ENCODE measurements at places on chromosomes 5 and 9. TPM values are rescaled to one million over a fixed set of nuclear protein-coding genes. Genes with fewer than 3 reads are reported as not detected.

BTNL3 gene
- not detected for total RNA-seq

- peak; percentile 64 for ATAC-seq
These were observed 179.1 kb downstream of the AUH start for GRCh38 chr9:91182429-91183225.

NXNL2 gene
- 2.4 TPM for total RNA-seq

- peak; percentile 73 for ATAC-seq
These were observed 25.7 kb downstream of the FRMPD1 start for GRCh38 chr9:37676411-37676830.
